Activated CD4-positive, alpha-beta T cell treated with anti-CD3 and anti-CD28 coated beads, Interleukin-2, amount 10 ng/mL, durations not matched to agents 7 days and 5 days (primary cell): ENCODE measurements at places on chromosomes 7 and 10.

DNA sequence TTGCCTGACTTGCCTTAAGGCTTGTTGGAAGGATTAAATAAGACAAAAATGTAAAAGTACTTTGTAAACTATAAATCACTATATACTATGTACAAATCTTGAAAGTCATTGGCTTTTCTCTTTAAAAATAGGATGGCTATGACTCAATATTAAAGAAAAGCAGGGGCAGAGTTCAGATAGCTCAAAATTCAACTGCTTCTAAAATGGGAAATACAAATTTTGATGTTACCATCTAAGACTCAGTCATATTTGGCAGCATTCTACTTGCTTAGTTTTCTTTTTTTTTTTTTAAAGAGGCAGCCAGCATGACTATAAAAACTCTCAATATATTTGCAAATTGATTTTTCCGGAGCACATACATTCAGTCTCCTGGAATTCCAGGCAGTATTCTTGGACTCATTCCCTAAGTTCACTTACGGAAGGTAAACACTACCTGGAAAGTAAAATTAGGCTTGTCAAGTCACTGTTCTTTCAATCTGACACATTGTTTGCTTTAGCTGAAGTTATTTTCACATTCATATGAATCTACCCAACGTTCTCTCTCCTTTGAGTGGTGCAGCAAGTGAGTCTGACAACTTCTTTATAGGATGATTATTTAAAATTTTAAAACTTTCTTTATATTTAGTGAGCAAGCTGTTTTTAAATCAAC, 133.8 kb upstream of the CCDC6 start:
- no peak for DNase-seq

DNA sequence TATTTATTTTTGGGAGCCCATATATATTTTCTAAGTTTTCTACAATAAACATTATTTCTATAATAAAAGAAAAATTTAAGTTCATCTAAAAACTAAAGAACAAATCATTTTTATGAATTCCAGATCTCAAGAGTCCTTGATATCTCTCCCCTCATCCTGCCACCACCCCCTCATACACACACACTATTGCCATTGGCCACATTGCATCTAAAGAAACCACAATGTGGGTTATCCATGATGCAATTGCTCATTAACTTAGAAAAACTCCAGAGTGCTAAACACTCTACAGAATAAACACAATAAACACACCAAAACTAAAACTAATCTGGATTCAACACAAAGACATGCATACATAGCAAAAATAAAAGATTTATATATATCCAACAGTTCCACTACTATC, 37.8 kb downstream of the FAM13C start:
- no peak for DNase-seq

GRCh38 chr10:54501929-54502328, 299.1 kb downstream of the PCDH15 start:
- no peak for DNase-seq

- DNase-seq, result no peak
Observed at GRCh38 chr10:91742229-91742628, 56.0 kb upstream of the TNKS2 start.

DNA sequence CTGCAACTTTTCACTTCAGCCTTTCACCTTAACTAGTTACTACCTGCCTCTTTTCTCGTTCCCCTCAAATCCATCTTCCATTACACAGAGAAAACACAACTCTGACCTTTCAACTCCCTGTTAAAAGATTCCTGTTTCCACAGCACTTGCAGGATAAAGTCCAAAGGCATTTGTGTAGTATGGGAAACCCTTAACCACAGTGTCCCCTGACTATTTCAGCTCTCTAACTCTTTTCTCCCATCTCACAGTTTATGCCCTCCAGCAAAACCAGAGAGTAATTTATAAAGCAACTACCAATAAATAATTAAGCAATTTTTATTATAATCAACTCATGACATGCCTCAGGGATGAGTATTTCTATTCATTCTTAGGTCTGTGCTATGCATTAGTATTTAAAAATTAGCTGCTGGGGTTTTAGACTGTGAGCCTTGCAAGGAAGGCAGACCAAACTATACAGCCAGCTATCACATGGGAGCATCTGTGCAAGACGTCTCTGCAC, 51.0 kb downstream of the COL1A2 start:
- no peak for DNase-seq

GRCh38 chr10:4102802-4103344, 317.9 kb upstream of the KLF6 start:
- DNase-seq, result no peak

GRCh38 chr7:86592185-86592584, 51.5 kb upstream of the GRM3 start:
- no peak for DNase-seq

DNA sequence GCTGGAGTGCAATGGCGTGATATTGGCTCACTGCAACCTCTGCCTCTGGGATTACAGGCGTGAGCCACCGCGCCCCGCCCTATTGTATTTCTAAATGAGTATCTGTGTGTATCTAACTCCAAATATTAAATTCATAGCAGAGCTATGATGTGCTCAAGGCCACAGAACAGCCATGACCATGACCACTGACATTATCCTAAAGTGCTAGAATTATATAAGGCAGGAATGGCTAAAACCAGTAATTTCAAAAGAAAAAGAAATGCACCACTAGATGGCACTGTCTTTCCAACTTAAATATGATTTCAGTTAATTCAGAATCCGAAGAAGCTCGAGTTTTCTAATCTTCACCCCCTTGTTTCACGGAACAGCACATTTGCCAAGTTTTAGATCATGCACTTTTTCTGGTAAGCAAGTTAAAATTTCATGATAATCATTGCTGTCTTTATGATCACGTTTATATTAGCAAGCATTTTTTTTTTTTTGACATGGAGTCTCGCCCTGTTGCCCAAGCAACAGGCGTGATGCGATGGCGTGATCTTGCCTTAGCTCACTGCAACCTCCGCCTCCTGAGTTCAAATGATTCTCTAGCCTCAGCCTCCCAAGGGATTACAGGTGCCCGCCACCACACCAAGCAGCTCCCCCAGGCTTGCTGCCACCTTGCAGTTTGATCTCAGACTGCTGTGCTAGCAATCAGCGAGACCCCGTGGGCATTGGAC, 65.3 kb downstream of the OR13A1 start:
- peak; percentile 22 for DNase-seq

- no peak for DNase-seq
Observed at GRCh38 chr7:15558756-15559155, 3.1 kb downstream of the AGMO start.

- DNase-seq, result peak; percentile 31
Observed at GRCh38 chr7:2431260-2431867, 28.0 kb downstream of the CHST12 start.

DNA sequence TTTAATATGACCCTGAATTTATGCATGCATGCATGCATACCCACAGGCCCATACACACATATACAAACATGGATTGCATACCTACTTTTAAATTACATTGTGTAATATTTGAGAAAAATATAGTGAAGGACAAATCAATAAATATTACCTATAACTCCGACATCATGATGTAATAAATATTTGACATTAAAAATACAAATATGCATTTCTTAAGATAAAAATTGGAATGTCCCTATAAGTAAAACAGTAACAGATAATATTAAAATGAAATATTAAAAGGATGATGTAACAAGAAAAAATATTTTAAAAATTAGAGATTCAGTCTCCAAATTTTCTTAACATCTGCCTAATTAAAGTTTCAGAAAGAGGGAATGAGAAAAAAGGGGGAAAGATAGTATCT, 433.0 kb downstream of the MDFIC start:
- no peak for DNase-seq

DNA sequence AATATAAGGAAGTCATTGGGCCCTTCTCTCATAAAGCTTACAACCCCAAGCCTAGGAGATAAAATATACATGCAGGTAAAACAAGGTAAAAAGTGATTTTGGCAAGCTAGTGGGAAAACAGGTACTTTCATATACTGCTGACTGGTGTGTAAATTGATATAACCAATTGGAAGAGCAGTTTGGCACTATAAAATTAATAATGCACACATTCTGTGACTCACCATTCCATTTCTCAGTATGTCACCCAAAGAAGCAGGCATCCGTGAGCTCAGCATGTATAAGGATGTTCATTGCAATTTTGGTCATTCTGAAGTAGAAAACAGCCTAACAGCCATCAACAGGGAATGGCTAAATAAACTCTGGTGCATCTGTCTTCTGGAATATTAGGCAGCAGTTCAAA, 2.9 kb downstream of the MACROH2A2 start:
- no peak for DNase-seq

GRCh38 chr7:139745678-139746143, 32.1 kb downstream of the HIPK2 start:
- no peak for DNase-seq

GRCh38 chr7:99372275-99373090, 2.0 kb upstream of the ARPC1B start:
- DNase-seq, result no peak

DNA sequence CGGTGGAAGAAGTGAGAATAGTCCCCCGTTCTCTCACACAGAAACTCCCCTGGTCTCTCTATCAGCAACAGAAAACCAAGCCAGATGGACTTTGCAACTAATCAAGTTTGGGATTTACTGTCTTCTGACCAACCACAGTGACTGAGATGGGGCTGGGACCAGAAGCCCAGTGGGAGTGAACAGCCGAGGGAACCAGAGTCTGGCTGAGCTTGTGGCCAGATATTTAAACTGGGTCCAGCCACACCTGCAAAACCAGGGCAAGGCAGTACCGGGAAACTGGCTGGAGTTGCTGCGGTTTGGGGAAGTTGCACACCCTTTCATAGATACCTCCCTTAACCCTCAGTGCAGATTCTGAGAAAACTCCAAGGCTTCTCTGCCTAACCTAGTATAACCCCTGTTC, 6.0 kb downstream of the GSTK1 start:
- no peak for DNase-seq

DNA sequence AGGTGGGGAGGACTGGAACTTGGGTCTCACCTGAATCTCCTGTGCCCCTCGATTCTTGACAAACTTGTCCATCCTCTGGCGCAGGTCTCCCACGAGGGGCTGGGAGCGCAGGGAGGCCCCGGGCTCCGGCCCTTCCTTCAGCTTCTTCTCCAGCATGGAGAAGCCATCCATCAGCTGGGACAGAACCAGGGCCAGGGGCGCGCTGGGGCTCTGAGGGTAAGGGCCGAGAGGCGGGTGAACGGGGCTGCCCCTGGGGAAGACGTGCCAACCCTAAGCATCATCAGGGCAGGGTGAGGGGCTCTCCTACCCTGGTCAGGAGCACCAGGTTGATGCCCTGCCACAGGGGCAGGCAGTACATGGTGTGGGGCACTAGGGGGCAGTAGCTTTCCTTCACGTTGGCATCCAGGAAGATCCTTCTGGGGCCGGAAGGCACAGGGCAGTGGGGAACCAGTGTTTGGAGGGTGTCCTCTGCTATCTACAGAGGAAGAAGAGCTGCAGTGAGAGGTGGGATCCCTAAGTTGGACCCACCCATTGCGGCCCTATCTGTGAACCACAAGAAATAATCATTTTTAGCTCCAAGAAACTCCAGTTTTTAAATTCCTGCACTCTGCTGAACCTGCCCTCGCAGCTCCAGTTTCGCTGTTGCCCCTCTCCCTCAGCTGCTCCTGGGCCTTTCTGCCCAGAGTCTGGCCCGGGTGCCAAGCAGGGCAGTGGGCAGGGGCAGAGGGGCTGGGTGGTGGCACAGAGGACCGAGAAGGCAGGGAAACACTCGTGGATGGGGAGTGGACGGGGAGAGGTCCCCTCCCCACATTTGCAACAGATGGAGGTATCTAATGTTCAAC, 10.8 kb upstream of the PYROXD2 start:
- peak; percentile 46 for DNase-seq

DNA sequence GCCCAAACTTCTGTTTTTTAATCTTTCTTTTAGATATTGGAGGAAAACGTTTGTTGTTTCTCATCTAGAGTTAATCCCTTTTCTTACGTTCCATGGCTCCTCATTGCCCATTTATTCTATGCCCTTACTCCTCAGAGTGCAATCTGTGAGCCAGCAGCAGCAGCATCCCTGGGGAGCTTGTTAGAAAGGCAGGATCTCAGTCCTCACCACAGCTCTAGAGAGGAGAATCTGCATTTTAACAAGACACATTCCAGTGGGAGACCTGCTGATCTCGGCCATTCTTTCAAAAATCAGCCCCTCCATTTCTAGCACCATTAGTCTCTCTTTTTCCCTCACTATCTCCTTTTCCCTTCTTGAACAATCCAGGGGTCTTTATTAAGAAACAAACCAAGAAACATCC, 84.4 kb upstream of the NOBOX start:
- no peak for DNase-seq

DNA sequence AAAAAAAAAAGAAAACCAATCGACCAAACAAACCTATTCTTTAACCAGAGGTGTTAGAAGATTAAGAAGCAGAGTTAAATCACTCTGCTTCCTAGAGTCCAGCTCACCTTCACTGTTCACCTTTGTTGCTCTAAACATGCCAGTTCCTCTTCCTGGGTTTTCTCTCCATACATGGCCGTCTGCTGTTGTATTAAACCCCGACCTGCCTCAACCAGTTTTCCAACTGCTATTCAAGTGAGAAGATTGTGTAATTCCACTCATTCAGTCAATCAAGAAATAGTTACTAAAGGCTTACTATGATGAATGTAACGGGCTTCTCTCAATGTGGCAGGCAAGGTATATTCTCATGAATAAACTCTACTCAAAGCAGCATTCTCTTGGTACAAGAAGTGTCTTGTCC, 8.8 kb downstream of the AASS start:
- no peak for DNase-seq

- DNase-seq, result peak; percentile 15
Observed at GRCh38 chr10:91758303-91759146, 39.7 kb upstream of the TNKS2 start.

DNA sequence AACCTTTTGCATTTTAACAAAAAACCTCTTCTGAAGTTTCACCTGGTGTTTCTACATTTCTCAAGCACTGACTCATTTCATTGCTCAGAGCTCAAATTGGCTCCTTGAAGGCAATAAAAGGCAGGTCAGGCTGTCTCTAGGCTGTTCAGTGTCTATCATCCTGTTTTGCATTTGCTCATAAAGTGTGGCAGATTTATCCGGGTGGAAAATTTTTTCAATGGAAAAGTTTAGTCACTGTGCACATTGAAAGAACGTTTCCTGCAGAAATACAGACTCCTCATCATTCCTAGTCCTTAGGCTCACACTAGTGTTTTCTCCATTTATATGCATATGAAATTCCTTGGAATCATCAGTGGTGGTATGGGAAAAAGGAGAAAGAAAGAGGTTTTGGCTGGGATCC, 114.2 kb upstream of the DGKB start:
- DNase-seq, result no peak

GRCh38 chr7:113412410-113412809, 294.1 kb upstream of the SMIM30 start:
- no peak for DNase-seq
